Stomach (tissue), 19 donors: ENCODE measurements at places on chromosomes 5 and 9.
A peak's percentile ranks its signal among the peaks of the same experiment; 100 is the strongest.

GRCh38 chr5:124550731-124551130, 195.7 kb downstream of the ZNF608 start:
- peak; percentile 32 for DNase-seq

DNA sequence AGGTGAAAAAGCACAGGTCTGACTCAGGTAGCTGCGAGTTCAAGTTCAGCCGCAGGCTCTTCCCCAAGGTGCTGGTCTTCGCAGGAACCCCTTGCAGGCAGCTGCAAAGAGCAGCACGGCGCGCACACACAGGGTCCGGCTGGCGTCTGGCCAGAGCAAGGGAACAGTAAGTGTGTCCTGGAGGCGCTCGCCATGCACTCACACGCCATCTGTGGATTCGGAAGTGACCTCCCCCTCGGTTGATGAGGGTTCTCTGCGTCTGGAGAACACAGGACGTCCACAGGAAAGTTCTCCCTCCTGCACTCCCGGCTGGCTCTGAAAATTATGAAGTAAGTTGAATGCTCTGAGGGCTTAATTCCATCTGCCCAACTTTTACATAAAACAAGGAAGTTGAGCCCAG, 14.0 kb upstream of the EGFL7 start:
- no peak for DNase-seq

- DNase-seq = peak; percentile 73
These were observed 129.1 kb downstream of the MACROH2A1 start for GRCh38 chr5:135269931-135270421.

DNA sequence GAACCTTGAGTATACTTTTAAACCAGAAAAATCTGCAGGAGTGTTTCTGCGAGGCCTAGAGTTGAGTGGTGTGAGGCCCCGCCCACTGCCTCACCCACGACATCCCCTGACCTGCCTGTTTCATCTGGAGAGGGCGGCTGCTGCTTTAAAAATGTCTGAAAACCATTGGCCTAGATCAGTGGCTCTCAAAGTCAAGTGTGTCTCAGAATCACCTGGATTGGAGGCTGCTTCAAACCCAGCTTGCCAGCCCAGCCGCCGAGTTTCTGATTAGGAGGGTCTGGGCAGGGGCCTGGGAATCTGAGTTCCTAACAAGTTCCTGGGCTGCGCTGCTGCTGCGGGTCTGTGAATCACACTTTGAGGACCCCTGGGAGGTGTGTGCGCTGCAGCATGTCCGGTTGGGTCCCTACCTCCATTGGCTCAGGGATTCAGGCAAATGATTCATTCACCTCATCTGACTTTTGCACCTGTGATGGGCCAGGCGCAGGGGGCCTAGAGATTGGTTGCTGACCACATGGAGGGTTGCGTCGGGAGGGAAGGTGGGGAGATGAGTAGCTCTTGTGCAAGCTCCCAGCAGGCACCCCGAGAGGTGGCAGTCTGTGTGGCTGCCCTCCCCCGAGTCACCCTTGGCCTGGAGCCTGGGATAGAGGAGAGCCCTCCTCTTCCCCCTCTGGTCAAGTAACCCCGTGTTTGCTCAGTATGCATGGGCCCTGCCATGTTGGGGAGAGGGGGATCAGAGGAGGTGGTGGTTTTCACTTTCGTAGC, 27.6 kb upstream of the HMCN2 start:
- no peak for DNase-seq

DNA sequence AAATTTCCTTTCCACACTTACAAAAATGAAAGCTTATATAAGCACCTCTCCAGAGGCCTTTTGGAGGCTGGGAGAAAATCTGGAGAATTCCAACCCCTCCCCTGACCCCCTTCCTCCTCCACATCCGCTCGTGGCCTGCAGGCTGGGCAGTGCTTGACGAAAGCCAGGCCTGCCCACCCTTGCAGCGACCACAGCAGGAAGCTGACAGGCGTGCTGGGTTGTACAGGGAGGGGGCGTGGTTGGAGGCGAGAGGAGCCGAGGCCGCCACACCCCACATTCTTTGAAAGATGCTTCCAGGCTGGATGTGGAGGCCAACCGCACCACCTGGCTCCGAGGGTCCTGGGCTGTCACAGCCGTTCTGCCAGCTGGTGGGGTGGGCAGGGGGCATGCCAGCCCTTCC, 47.8 kb upstream of the IER5L start:
- DNase-seq = peak; percentile 91

GRCh38 chr9:126799034-126799433, 5.8 kb upstream of the ZBTB43 start:
- DNase-seq = no peak

DNA sequence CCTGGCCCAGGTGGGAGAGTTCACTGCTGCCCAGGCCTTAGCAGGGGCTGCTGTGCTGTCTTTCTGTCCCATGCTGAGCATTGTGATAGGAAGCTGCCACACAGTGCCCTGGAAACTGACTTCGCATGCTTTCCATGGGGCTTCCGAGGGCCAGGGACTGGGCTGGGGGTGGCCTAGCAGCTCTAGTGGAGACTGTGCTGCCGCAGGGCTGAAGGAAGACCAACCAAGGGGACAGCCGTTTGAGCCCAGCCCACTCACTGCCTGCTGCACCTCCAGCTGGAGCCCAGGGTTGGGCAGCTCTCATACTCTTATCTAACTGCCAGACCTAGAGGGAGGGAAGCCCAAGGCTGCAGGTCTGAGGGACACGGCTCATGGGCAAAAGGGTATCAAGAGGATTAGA, 79.2 kb downstream of the RGS3 start:
- DNase-seq = peak; percentile 53

GRCh38 chr9:3908731-3909130, 382.9 kb upstream of the RFX3 start:
- DNase-seq = no peak

- no peak for DNase-seq
These were observed 275.9 kb upstream of the ZNF462 start for GRCh38 chr9:106587042-106587441.

DNA sequence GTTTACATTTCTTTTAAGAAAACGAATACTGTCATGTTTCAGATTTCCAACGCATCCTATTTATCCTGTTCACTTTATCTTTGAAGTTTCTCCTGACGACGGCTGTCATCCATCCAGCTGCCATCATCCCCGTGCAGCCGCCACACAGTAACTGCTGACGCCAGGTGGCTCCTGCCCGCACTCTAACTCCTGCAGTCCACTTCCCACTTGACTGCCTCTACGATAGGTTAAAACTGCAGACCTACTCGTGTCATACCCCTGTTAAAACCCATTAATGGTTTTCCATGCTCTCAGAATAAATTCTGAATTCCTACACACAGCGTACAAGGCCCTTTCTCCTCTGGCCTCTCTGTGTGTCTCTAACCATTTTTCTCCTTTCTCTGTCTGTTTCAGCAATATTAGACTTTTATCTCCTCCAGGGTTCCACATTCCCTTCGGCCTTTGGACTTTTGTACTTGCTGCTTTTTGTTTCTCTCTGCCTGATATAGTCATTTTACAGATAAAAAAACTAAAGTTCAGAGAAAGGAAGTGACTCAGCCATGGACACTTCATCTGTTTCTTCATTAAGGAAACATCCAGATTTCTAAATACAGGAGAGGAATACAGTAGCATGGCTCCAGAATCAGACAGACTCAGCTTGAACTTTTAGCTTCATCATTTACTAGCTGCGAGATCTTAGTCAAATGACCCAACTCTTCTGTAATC, 84.9 kb downstream of the ADAMTS12 start:
- DNase-seq = no peak

DNA sequence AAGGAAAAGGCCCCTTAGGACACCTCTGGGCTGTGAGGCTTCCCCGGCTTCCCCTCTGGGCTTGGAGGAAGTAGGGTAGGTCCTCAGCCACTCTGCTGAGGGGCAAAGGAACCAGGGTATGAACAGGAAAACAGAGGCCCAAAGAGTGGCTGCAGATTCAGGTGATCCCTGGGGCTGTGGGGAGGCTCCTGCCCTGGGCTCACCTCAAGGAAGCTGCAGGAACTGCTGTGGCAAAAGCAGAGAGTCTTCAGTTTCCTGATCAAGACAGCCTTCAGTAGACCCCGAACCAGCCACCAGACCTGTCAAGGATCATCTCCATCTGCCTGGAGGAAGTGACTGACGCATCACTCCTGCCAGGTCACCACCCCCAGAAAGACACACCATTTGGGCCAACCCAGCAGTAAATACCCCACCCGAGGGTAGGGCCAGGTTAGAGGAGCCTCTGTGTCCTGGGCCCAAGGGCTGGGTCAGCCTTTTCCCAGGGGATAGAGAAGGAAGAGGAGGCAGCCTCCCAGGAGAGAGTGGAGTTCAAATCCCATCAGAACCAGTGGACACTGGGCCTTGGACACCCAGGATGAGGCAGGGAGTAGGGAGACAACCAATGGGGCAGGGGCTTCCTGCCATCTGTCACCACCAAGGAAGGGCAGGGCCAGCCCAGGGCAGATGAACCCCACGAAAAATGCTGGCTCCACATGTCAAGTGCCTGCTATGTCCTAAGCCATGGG, 5.8 kb upstream of the ST6GALNAC6 start:
- peak; percentile 48 for DNase-seq

- DNase-seq = no peak
These were observed 178.8 kb upstream of the IL12B start for GRCh38 chr5:159509002-159509660.

- no peak for DNase-seq
These were observed 164.7 kb downstream of the ADAMTSL1 start for GRCh38 chr9:18638371-18639249.

- no peak for DNase-seq
These were observed 672 bp upstream of the KCNT1 start for GRCh38 chr9:135701067-135701958.

DNA sequence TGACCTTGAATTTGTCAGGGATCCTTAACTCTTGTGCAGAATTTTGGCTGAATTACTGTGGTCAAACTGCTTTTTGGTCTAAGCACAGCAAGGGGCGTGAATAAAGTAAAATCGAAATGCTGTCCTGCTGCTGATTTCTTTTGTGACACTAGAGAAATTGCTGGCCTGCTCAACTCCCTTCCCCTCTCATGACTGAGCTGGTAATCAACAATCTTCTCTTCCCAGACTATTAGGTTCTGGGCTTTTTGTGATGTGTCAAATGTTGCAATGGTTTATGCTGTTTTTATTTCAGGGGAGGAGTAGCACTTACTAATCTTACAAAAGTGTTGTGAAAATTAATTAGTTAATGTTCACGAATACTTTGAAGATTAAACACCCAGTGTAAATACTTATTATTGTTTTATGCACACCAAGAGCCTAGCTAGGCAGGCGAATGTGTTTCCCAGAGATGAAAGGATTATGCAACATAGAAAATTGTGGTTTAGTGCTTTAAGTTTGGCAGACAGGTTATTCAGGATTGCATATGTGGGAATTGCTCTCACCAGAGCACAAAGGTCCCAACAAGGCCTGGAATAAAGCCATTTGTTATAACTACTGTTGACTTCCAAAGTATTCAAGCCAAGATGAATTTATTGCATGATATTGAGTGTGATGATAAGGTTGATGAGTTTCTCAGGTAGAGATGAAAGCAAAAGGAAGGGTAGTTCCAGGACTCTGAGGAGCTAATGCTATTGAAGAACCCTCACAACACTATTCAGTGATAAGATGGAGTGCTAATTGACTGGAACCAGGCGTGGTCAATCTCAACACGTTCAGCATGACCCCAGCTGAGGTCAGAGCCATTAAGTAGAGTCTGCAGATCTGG, 280.7 kb upstream of the ZNF608 start:
- peak; percentile 77 for DNase-seq

DNA sequence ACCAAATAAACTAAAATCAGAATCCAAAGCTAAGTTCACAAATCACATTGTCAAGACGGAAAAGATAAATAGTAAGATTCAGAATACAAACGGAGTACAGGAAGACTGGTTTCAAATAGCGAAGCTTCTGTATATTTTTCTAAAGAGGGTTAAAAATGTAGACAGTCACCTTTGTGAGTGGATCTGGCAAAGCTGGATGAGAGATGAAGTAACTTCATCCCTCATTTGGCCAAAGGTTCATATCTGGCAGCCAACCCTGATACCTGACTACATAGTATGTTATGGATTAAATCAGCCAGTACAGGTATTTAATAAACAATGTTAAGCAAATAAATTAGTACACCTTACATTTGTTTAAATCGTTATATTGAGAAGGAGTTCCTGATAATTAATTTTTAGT, 21.3 kb upstream of the DENND4C start:
- no peak for DNase-seq

GRCh38 chr9:74803376-74804017, 84.2 kb downstream of the TRPM6 start:
- no peak for DNase-seq

DNA sequence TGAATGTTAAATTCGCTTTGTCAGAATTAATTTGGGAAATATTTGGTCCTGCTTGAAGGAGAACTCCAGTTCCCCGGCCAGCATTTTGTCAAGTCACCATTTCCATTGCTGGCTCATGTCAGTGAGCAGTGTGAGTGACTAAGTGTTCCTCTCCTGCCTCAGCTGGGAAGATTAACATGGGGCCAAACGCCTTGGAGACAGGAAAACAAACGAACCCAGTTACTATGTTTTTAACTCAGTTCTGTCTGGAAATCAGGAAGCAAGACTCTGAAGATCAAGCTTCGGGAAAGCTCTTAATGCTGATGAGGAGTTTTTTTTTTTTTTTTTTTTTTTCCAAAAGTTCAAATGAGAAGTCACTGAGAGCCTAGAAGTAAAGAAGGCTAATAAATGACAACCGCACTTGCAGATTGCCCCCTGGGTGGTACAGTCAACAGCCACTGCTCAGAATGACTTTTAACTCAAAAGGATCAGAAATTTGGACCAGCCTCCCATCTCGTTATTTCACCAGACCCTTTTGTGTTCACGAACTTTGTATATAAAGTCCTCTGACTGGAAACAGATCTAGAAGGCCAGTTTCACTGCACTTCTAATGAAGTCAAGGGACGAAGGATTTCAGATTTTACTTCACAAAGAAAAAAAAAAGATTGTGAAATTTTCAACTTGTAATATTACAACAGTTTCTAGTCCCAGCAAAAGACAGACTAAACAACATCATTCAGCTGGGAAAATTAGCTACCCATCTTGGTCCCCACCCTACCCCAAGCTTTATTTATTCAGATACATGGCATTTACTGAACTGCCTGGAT, 121.3 kb downstream of the LHFPL2 start:
- no peak for DNase-seq

DNA sequence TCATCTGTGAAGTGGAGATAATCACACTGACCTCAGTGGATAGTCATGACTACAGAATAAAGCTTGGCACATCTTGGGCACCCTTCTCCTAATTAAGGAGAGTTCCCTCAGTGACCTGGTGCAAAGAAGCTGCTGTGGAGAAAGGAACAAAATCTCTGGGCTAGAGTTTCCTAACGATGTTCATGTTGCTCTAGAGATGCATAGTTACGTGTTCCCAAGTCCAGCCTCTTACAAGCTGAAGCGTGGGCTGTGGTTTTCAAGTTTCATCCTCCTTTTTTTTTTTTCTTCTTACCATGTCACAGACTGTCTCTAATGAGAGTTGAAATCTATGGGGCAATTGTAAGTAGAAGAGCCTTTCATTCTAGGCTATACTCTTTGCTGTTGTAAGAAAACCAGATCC, 113.8 kb downstream of the DOCK8 start:
- DNase-seq = no peak

- DNase-seq = peak; percentile 54
These were observed 579 bp upstream of the FAM78A start for GRCh38 chr9:131276891-131277286.

GRCh38 chr5:168302785-168303184, 11.3 kb downstream of the WWC1 start:
- DNase-seq = no peak

- no peak for DNase-seq
These were observed 25.3 kb downstream of the SLC22A5 start for GRCh38 chr5:132394667-132395259.
